Stimulated activated CD8-positive, alpha-beta memory T cell treated with anti-CD3 and anti-CD28 coated beads, Interleukin-15, amount 100 ng/mL, for 24 hours (primary cell): ENCODE measurements at places on chromosomes 11 and 22.

- no peak for DNase-seq
Observed at GRCh38 chr11:46490666-46491065, 99.1 kb upstream of the CHRM4 start.

- no peak for DNase-seq
Observed at GRCh38 chr11:14342906-14343305, 16.1 kb downstream of the RRAS2 start.

DNA sequence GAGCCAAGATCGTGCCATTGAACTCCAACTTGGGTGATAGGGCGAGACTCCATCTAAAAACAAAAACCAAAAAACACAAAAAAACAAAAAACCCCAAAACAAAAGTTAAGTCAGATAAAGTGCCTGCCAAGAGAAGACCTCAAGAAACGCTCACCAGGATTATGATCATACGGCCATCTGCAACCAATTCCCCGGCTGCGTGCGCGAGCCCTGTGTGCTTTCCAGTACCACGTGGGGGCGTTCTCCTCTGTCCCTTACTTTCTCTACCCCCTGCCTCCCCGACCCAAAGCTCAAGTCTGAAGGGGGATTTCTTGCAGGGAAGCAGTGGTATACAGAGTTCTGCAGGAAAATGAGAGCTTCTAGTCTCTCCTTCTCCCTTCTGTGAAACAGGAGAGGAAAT, 10.5 kb upstream of the RPS19BP1 start:
- no peak for DNase-seq

GRCh38 chr22:38696606-38697424, 3.9 kb downstream of the JOSD1 start:
- no peak for DNase-seq

DNA sequence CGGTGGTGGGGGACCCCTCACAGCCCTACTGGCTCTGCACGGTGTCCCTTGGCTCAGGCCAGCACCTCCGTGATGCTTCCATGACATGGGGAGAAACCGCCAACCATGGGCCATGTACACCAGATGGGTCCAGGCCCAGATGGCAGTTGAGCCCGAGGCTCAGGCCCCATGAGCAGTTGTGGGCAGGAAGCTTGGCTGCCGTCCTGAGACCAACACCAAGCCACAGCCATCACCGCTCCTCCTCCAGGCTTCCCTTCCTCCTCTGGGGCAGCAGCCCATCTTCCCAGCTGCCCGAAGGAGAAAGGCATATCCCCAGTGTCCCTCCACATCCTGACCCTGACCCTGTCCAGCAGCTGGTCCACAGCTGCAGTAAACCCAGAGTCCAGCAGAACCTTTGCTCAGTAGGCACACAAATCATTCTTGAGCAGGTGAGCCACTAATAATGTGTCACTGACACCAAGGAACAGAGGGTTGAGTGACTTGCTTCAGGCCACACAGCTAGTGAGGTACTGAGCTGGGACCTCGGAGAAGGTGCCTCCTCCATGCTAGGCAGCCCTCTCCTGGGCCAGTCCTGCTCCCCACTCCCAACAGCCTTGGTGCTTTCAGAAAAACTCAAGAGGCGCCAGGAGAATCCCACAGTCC, 204.9 kb downstream of the CTTN start:
- no peak for DNase-seq

GRCh38 chr11:121670805-121671282, 218.1 kb upstream of the SORL1-AS1 start:
- no peak for DNase-seq

GRCh38 chr11:36228689-36229088, 60.5 kb downstream of the COMMD9 start:
- no peak for DNase-seq

- DNase-seq: no peak
Observed at GRCh38 chr11:76614471-76615179, 55.9 kb downstream of the LRRC32 start.

DNA sequence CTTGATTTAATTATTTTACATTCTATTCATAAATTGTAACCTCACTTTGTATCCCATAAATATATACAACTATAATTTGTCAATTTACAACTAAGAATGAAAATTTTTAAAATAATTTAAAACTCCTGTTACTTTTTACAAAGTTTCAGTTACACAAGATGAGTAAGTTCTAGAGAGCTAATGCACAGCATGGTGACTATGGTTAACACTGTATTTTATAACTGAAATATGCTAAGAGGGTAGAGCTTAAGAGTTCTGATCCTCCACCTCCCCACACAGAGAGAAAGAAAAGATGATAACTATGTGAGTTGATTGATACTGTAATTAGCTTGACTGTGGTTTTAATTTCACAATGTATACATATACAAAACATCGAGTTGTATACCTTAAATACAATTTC, 412.5 kb upstream of the DDI1 start:
- DNase-seq: no peak

GRCh38 chr11:46508360-46508759, 85.5 kb downstream of the AMBRA1 start:
- no peak for DNase-seq

DNA sequence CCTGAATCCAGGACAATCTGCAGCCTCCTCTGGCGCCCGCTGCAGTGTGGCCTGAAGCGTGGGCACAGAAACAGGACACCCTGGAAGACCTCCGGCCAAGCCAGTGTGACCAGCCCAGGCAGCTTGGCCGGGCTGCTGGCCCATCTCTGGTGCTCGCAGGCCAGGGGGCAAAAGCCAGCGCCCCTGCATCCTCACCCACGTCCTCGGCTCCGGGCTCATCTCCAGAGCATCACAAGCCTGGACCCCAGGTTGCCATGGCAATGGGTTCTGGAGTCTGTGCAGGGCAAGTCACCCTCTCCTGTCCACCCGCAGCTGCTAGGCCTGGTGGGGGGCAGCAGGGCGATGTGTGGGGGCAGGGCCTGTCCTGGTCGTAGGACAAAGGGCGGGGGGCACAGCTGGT, 9.3 kb upstream of the PDGFB start:
- no peak for DNase-seq

DNA sequence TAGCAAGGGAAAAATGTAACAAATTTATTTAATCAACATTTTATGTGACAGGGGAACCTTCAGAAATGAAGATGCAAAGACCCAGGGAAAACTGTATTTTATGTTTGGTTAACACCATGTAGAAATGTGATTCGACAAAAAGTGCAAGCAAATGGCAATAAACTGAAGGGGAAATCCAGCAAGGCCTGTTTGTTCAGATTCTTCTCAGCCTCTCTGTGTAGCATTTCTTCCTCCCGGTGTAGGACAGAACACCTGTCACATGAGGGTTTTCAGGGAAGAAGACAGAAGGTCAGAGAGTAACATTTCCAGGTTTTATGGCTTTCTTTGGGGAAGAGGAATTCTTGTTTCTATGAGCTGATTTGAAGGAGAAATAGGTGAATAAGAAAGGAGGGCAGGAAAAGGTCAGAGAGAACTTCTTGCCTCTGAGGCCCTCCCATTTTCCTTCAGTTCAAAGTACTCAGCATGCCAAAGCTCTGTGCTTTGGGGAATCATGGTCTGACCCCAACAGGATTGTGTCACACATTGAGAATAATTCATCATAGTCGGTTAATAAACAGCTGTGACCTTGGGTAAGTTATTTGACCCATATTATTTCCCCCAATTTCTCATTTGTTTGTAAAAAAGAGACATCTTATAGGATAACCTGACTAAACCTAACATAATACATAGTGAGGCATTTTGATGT, 45.5 kb upstream of the ME3 start:
- DNase-seq: no peak

- DNase-seq: no peak
Observed at GRCh38 chr22:45308957-45309421, 745 bp upstream of the FAM118A start.

DNA sequence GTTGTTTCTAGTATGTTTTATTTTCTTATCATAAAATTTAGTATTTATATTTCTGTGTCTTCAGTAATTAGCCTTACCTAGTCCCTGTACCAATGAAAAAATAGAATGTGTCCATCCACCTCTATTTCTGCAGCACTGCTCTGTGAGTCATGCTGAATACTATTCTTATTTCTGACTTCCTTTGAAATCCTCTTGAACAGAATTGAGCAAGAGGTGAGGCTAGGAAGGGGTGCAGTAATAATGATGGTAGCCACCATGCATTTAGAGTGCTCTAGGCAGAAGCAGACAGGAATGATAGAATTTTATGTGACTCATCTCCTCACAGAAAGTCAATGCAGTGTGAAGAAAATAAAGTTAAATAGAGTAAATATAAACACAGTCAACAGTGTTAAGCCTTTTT, 60.0 kb downstream of the OR10A6 start:
- no peak for DNase-seq

DNA sequence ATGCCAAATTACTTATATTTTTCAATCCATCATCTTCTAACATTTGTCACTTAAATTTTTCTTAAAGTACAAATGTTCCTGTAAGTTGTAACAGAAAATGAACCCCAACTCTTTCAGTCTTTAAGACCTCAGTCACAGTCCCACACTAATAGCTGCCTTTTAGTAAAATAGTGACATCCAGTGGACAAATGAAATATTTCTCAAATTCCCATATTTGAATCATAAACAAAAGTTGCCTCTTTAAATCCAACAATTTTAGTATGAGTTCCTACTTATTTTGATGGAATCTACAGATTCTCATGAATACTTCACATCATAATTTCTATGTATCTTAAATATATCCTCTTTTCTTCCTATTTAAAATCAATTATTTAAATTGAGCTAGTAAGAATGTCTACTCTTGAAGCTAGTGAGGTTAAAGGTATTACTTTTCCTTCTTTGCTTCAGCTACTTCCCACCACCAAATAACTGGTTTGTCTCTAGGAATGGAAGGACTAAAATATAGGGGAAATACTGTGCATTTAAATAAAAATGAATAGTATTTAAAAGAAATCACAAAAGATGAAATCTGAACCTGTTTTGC, 9.2 kb downstream of the LIN7C start:
- no peak for DNase-seq

GRCh38 chr11:4695442-4695841, 2.2 kb downstream of the OR51E2 start:
- no peak for DNase-seq

DNA sequence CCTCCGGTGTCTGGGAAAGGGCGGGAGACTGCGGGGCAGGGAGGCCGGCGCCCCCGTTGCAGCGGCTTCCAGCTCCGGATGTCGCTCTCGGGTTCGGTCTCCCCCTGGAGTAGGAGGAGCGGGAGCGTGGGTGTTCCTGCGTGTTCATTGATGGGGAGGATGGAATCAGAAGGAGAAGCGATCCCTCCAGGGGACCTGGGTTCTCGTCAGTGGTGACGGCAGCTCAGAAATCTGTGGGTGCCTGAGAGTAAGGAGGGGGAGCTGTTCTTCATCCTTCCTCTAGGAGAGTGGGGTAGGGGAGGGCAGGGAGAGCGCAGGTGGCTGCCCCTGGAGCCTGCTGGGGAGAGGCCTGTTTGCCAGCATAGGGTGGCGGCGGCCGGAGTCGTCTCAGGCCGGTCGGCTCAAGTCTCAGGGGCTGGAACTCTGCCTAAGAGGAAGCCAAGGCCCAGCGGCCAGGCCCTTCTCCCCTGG, 1.1 kb downstream of the UBASH3B start:
- no peak for DNase-seq

DNA sequence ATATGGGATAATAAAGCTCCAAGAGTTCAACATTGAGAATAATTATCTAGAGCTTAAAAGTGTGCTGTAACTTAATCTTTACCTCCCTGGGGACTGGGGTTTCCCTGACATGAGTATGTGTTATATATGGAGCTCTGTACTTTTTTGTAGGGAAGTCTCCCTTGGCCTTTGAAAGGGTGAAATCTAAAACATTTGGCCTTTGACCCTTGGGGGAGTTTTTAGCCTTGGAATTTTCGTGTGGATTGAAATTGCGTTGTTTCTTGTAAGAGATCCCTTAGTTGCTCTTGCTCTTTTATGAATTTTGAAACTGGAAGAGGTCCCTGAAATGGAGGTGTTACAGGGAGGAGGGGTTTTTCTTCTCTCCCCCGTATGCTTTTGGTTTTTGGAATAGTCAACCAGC, 450.0 kb downstream of the NELL1 start:
- no peak for DNase-seq

DNA sequence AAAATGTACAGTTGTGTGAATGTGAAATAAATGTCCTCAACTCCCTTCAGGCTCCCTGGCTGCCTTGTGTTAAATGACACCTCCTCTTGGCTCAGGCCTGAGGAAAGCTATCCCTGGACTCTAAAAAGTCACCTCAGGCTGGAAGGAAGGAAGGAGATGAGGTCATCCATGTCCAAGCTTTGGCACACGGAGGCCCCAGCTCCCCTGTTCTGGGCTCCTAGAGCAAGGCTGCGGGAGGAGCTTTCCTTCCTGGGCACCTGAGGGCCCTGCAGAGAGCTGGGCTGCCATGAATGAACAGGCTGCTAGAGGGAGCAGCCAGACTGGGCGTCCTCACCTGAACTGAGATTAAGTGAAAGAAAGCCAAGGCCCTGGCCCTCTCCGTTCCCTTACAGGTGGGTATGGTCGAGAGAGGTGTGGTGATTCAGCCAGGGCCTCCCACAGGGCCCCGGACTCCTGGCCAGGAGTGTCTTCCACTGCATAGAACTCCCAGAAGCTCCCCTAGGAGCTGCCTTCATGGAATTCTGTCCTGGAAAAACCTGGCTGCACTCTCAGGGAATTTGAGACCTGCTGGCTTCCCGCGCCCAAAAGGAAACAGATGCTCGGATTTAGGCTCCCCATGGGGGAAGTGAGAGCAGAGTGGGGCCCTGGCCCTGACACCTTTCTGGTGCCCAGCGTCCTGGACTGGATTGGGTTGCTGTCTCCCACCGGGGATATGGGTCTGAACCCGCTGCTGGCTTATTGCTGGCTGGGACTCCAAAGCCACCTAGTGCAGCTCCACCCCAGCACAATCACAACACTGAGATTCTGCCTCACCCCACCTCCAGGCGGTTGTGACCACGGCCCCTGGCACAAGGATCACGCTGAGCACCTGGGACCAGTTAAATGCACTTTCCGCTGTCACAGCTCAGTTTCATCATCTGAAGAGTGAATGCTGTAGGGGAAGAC, 22.2 kb downstream of the MYBPC3 start:
- DNase-seq: no peak

DNA sequence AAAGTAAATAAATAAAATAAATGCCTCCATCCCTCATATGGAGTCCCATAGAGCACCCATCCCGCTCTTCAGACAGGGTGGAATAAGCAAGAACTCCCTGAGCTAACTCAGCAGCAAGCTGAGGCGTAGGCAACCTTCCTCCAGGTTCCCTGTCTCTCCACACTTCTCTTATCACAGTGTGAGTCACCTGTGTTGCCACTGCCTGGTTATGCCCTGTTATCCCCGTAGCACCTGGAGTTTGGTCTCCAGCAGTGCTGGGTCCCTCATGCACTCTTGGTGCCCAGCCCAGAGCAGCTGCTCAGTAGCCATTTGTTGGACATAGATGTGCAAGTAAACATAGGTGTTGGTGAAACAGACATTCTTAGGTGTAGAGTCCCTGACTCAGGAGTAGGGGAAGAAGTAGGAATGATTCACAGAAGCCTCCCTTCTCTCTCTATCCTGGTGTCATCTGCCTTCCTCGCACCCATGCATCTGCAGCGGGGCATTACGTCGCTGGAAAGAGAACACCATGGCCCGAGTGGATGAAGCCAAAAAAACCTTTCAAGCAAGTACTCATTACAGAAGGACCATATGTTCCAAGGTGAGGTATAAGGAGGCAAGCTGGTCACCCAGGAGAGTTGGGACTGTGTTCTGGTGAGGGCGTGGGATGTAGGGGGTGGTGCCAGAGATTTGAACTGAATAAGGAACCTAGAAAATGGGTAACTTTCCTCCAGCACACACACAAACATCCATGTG, 56.0 kb downstream of the PISD start:
- DNase-seq: no peak

GRCh38 chr11:43360361-43361032, 1.8 kb downstream of the TTC17 start:
- no peak for DNase-seq
